ENCODE measurements at places on chromosomes 7 and 10.

GRCh38 chr10:58932577-58933314 lies 243.7 kb upstream of the PHYHIPL start:
- no peak for DNase-seq

DNA sequence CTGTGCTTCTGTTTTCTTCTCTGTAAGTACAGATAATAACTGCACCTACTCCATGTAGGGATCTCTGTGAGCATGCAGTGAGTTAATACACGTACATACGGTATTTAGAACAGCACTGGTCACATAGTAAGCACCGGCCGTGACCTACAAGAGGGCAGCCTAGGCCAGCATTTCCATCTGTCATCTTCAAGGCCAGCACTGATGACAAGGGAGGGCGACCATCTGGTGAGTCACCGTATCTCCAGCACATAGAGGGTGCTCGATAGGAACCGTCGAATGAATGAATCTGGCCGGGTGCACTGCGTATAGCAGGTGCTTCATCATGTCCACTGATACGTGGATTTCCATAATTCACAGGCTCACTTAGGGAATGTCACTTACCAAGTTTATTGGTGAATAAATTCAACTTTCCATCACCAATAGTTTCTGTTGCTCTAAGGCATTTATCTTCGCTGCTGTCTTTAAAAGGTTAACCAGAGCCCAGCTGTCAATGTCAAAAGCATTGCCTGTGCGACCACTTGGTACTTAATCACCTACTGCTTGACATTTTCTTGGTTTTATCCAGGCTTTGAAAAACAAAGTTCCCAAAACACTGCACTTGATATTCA lies 8.3 kb downstream of the NOD1 start:
- DNase-seq, result no peak

GRCh38 chr10:17244700-17245365 lies 16.8 kb downstream of the VIM start:
- no peak for DNase-seq

DNA sequence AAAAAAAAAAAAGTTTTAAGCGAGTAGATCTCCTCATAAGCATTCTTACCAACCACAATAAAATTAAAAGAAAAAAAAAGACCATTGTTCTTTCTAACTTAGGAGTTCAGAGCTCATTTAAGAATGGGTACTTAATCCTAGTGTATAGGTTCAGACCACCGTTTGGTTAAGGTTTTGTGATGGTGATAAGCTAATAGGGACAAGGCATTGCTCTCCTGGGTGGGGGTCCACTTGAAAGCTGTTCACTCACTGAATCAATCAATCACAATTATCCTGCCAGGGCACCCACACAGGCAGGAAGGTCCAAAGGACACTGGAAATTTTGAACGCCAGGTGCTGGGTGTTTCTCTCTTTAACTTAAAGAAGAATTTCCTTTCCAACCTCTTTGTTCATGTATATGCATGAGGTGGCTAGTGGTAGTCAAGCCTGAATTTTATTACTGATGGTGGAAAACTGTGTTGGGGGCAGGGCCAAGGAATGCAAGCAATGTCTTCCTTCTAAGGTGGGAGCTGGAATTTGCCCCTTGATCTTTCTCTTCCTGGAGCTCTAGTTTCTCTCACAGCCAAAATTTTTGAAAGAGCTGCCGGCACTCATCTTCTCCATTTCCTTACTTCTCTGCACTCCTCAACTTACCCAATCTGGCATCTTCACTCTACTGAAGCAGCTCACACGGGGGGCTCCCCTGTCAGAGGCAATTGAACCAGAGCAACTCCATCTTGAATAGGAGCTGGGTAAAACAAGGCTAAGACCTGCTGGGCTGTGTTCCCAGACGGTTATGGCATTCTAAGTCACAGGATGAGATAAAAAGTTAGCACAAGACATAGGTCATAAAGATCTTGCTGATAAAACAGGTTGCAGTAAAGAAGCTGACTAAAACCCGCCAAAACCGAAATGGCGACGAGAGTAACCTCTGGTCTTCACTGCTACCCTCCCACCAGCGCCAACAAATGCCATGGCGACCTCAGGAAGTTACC lies 7.5 kb upstream of the FAM131B start:
- DNase-seq, result no peak

DNA sequence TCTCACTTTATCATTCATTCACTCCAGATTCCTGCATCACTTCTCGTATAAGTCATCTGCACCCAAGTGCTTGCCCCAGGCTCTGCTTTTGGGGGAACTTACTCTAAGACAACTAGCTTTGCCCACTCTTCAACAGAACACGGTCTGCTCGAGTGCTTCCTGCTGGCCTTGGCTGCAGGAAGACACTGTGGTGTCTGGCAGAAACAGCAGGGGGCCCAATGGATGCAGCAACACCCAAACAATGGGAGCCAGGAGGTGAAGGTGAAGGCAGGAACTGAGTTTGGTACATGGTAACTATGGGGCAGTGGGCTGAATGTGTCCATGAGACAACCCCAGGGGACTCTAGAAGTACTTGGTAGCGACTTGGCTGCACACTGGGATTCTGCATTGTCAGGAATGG lies 344.0 kb downstream of the REEP3 start:
- DNase-seq, result no peak

GRCh38 chr7:51077987-51078370 lies 238.6 kb downstream of the COBL start:
- no peak for DNase-seq

- no peak for DNase-seq
These were observed 200.2 kb upstream of the SEMA3E start for GRCh38 chr7:83849131-83849530.

DNA sequence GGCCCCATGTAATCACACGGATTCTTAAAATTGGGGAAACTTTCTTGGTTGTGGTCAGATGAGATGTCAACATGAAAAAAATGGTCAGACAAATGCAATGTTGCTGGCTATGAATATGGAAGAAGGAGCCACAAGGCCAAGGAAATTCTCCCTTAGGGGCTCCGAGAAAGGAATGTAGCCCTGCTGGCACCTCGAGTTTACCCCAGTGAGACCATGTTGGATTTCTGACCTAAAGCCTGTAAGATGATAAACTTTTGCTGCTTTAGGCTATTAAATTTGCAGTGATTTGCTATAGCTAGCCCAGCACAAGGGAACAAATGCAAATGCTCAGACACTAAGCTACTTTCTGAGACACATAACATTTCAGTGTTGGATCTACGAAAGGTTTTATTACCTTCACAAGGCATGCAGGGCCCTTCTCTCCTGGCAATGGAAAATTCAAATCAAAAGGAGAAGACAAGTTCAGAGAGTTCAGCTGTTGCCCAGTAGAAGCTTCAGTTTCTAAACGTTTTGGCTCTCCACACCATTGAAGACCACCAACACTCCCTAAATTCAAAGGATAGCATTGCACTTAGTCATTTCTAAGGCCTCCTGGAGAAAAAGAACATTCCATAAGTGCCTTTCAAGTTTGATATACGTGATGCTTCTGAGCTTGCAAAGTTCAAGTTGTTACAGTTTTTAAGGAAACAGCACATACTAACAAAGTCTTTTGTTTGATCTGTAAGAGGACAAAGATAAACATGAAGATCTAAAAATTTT lies 23.4 kb downstream of the MCMBP start:
- DNase-seq, result no peak

GRCh38 chr10:110036640-110037039 lies 28.9 kb downstream of the ADD3 start:
- no peak for DNase-seq

GRCh38 chr7:129536323-129536722 lies 34.0 kb downstream of the SMKR1 start:
- DNase-seq, result no peak

DNA sequence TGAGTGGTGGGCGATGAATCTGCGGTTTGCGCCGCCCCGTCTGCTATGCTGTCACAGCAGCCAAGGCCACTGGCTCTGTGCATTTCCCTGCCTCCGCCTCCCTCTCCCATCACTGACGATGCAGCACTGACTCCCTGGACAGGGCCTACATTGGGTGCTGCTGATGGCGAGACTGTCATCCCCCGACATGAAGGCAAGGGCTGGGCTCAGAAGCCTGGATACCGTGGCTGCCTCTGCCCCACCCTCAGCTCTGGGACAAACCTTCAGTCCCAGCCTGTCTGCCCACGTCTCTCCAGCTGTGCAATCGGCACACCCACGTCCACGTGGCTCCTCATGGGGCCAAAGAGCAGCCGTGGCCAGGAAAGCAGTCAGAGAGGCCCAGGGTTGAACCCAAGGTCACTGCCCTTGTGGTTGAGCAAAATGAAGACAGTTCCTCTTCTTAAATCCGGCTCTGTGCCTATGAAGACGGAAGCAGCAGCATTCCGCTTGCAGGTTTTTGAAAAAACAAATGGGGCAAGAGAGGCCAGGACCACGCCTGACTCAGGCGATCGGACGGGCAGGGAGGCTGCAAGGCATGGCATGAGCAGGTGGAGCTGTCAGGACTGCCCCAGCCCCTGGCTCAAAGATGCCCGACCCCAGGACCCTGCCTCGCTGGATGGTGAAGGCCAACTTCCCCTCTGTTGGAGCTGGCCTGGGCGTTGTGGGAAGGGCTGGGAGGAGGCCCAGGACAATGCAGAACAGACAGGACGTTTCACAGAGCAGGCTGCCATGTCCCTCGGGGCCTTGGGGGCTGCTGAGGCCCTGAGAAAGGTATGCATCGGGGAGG lies 517.5 kb downstream of the DNAJB6 start:
- DNase-seq, result no peak

DNA sequence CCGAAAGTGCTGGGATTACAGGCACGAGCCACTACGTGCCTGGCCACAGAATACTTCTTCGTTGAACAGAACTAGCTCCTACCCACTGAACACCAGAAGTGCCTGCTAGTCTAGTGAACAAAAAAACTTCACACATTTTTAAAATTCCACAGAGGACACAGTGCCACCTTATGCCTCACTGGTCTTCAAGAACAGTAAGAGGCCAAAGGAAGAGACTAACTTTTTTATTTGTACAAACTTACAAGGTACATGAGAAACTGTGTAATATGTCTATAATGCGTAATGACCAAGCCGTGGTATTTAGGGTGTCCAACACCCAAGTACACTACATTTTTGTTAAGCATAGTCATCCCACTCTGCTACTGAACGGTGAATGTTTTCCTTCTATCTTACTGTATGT lies 144.4 kb upstream of the PTER start:
- no peak for DNase-seq

DNA sequence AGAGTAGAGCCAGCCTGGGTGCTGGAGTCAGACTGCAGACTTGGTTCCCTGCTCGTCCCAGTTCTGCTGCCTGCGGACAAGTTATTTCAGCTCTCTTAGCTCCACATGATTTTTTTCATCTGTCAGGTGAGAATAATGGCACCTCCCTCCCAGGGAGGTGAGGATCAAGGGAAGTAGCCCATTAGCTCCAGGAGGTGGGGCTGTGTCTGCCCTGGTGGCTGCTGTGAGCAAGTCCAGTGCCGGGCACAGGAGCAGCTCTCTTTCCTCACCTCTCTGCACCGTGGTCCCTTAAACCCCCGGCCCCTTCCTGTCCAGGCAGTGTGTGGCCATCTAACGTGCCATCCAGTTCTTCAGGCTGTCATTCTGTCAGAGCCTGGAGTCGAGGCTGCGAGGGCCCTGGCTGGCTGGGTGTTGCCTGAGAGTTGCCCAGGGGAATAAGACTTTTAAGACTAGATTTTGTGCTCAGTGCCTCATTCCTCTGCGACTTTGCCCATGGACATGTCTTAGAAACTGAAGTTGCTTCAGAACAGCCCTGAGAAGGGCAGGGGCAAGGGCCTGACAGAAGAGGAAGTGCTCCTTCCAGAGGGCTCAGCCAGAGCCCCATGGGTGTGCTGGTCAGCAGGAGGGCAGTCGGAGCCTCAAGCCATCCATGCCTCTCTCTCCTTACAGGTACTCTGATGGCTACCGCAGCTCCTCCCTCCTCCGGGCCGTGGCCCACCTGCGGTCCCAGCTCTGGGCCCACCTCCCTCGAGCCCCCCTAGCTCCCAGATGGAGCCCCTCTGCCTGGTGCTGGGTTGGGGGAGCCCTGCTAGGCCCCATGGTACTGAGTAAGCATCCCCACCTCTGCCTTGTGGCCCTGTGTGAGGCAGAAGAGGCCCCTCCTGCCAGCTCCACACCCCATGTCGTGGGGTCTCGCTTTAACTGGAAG lies 5.0 kb downstream of the ABCB8 start:
- DNase-seq, result no peak

DNA sequence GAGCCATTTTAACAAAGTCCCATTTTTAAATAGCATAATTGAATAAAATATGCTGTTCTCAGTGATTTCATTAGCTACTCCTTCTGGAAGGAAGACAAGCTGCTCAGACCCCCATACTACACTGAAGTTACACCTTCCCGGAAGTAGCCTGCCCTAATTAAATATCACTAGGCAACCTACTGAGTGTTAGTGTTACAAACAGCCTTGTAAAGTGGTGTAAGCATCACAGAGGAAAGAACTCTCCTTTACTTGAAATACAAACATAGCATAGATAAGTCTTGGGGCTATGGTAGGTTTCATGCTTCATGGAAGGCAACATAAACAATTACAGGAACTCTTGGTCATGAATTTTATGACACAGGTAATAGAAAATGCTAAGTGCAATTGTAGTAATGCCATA lies 43.4 kb upstream of the PTN start:
- no peak for DNase-seq

DNA sequence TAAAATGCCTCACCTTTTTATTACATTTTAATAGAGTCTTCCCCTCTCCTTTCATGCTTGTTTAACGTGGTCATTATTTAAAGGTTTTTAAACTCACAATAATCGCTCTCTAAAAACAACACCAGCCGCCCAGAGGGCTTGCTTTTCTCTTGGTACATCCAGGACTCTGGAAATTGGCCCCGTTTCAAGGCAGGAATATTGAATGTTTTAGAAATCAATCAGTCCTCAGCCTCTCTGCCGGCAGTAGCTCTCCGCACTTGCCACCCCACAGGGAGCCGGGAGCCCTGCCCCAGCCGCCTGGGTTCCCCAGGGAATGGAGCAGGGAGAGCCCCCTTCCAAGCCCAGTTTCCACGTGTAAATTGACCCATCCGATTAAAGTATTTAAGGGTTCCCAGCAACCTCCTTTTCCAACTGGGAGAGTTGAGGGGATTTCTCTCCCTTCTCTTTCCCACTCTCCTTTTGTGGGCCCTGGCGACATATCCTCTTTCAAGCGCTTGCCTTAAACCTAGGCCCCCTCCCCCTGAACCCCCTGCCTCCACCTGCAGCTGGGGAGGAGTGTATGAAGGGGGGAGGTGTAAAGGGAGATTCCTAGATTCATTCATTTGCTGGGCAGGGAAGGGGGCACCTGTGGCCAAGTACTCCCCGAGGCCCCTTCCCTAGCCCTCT lies 1.9 kb downstream of the FGF8 start:
- no peak for DNase-seq

GRCh38 chr7:158953912-158954311 lies 97.6 kb downstream of the DYNC2I1 start:
- DNase-seq, result no peak

GRCh38 chr10:85362401-85362800 lies 1004.2 kb downstream of the GRID1 start:
- DNase-seq, result no peak

GRCh38 chr7:45311597-45311996 lies 154.0 kb downstream of the RAMP3 start:
- DNase-seq, result no peak

GRCh38 chr7:69781412-69781846 lies 183.2 kb downstream of the AUTS2 start:
- no peak for DNase-seq

DNA sequence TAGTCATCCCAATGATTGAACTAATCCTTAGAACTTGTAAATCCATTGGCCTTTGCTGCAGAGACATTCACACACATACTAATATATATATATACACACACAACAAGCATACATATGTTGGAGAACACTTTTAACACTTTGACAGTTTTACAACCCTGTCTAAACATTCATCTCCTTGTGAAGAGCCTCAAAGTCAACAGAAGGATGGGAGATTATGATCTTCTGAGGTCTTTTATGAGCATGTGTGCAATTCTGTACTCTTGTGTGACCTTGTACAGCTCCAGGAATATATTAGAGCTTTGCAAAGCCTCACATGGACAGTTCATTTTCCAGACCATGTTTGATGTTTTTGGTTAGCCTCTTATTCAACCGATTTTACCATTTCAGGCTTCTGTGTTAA lies 589.0 kb downstream of the NXPH1 start:
- no peak for DNase-seq
